OCI-M1 (cell line): ENCODE measurements at places on chromosomes 12 and 14.

DNA sequence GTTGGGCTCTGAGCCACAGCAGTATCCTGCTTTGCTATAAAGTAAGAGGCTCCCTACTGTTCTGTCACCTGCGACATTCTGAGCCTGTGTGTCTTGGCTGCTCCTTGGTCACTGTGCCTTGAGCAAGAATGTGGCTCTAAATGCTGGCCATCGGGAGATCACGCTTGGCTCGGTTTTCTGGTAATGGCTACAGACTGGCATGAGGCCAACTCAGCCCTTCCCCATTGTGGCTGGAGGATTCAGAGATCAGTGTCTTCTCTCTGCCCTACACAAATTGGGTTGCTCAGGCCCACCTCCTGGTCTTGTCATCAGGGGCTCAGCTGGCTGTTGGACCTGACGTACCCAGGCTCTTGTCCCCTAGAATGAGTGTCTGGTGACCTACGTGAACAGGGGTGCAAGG is 94.5 kb downstream of the PLXNC1 start:
- peak; percentile 20 for DNase-seq

DNA sequence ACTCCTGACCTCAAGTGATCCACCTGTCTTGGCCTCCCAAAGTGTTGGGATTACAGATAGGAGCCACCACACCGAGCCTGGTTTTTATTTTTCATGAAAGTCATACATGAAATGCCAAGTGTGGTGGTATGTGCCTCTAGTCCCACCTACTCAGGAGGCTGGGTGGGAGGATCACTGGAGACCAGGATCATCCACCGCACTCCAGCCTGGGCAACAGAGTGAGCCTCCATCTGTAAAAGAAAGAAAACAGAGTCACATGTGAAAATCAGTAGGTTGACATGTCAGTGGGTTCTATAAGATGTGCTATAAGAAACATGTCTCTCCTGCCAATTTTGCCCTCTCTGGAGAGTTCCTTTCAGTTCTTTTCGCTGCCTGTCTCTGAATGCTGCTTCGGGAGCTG is 28.2 kb downstream of the ANKRD9 start:
- DNase-seq: no peak

DNA sequence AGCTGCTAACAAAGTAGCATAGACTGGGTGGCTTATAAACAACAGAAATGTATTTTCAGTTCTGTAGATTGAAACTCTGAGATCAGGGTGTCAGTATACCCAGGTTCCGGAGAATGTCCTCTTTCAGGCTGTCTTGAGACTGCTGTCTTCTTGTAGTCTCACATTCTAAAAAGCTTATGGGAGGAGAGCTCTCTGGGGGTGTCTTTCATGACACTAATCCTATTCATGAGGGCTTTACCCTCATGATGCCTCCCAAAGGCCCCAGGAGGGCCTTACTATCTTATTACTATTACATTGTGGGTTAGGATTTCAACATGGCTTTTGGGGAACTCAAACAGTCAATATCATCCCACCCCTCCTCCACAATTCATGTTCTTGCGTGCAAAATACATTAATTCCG is 94.3 kb downstream of the AEBP2 start:
- no peak for DNase-seq

DNA sequence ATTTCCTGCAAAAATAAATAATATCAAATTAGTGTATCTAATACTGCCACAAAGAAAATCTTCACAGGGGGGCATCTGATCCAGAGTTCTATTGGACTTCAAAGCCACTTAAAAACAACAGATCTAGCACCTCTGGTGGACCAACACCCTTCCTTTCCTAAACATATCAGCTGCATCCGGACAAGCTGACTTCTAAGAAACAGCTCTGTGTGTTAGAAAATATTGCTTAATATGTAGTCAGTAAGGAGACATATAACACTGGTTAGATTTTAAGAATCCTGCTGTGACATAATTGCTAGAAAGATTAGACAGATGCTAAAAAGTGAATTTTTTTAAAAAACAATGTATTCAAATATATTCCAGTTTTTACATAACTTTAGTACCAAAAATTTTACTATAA is 61.1 kb upstream of the PTPRB start:
- DNase-seq: peak; percentile 76

- no peak for DNase-seq
Observed at GRCh38 chr14:76948213-76948947, 80.1 kb downstream of the IRF2BPL start.

- no peak for DNase-seq
Observed at GRCh38 chr12:65094722-65095121, 26.4 kb downstream of the WIF1 start.

DNA sequence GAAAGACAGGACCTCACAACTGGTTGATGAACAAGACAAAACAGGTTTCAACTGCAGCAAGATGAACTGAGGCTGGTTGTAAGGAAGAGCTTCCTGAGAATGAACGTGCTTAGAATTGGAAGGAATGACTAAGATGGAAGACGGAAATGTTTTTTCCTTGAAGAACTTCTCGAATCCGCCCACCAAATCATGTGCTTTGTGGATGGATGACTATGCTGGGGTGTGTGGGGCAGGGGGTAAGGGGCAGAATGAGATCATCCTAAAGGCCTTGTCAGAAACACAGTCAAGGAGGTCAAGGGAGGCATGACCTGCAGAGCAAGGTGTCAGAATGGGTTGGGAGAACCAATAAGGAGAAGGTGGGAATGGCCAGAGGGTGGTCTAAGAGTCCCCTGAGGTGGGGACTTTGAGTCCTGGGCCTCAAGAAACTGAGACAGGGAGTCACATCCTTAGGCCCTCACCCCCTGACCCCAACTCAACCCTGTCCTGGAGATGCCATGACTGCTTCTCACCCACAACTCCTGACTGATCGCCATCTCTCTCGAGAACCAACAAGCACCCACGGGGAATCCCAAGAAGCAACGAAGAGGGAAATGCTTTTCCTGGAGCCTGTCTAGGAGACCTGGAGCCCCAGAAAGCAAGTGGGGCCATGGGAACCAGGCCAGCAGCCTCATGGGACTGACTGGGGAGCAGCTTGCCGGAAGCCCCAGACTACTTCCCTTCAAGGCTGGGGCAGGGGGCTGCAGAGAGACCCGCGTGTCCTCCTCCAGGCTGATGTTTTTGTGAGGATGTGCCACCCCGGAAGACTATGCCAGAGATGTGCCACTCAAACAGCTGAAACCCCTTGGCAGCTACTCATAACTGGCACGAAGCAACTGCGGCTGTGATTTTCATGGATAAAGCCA is 84.0 kb downstream of the ACTN1 start:
- DNase-seq: no peak
